Astrocyte (in vitro differentiated cells and primary cell): ENCODE measurements at places on chromosomes 1 and 21. TPM values are rescaled to one million over a fixed set of nuclear protein-coding genes. Genes with fewer than 3 reads are reported as not detected.

DNA sequence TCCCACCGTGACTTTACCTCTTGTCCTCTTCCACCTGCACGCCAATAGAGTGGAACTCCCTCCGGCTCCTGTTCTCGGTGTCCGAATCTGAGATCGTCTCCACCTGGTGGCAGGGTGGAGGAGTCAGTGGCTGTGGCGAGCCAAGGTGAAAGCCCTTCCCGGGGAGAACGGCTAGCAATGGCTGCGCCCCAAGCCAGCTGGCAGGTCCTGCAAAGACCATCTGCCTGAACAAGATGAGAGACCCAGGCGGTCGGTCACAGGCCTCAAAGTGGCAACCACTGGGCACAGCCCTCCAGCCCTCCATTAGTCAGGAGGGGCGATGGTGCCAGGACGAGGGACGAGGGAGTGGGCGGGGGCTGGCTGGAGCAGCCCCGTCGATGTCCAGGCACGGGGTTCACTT is 25.4 kb upstream of the SMIM12 start:
- peaks cover 28% of the 10 kb centered on the region for H3K27me3 ChIP-seq
- H3K4me1 ChIP-seq = no peaks in the 10 kb centered on the region
- H3K4me3 ChIP-seq = no peak overlapping the region
- DNase-seq = no peak
- H3K36me3 ChIP-seq = no peaks in the 10 kb centered on the region

SLC45A3 gene
- 6.8 and 7.1 TPM in 2 replicates for total RNA-seq

GRCh38 chr1:173356191-173356762 is 120.9 kb upstream of the PRDX6 start:
- H3K36me3 ChIP-seq = no peaks in the 10 kb centered on the region
- H3K27me3 ChIP-seq = no peaks in the 10 kb centered on the region
- peak; percentile 86 for DNase-seq
- no peak overlapping the region for H3K4me3 ChIP-seq
- no peaks in the 10 kb centered on the region for H3K4me1 ChIP-seq

LCE1F gene
- total RNA-seq = not detected in 2 replicates

GRCh38 chr1:24713736-24714135 is 31.5 kb upstream of the CLIC4 start:
- no peaks in the 10 kb centered on the region for H3K27me3 ChIP-seq
- H3K4me3 ChIP-seq = no peak overlapping the region
- H3K4me1 ChIP-seq = peaks cover 32% of the 10 kb centered on the region
- H3K36me3 ChIP-seq = no peaks in the 10 kb centered on the region

AIDA gene
- 86.2 and 86.5 TPM in 2 replicates for total RNA-seq

BCAR3 gene
- total RNA-seq = 30.0 and 31.1 TPM in 2 replicates

BEST4 gene
- 0.26 TPM in 1 of 2 replicates, not detected in the other for total RNA-seq

ESPN gene
- total RNA-seq = 0.66 and 0.96 TPM in 2 replicates

DNA sequence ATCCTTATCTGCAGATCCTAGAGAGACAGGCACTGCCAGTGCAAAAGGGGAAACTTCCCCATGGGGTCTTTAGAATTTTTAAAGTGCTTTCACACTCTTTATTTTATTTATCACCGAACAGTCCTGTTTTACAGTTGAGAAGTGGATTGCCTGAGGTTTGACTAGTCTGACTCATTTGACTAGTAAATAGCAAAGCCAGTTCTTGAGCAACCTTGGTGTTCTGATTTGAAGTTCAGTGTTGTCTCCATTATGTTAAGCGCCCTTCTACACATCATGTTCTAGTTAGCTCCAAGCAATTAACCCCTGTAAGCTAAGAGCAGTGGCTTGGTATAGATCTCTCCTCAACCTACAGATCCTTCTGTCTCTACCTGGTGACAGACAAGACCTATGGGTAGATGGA is 262.9 kb downstream of the CACNA1E start:
- no peaks in the 10 kb centered on the region for H3K27me3 ChIP-seq
- H3K4me1 ChIP-seq = no peaks in the 10 kb centered on the region
- H3K36me3 ChIP-seq = no peaks in the 10 kb centered on the region
- no peak overlapping the region for H3K4me3 ChIP-seq
- DNase-seq = no peak
- H3K27ac ChIP-seq = no peak overlapping the region

DNA sequence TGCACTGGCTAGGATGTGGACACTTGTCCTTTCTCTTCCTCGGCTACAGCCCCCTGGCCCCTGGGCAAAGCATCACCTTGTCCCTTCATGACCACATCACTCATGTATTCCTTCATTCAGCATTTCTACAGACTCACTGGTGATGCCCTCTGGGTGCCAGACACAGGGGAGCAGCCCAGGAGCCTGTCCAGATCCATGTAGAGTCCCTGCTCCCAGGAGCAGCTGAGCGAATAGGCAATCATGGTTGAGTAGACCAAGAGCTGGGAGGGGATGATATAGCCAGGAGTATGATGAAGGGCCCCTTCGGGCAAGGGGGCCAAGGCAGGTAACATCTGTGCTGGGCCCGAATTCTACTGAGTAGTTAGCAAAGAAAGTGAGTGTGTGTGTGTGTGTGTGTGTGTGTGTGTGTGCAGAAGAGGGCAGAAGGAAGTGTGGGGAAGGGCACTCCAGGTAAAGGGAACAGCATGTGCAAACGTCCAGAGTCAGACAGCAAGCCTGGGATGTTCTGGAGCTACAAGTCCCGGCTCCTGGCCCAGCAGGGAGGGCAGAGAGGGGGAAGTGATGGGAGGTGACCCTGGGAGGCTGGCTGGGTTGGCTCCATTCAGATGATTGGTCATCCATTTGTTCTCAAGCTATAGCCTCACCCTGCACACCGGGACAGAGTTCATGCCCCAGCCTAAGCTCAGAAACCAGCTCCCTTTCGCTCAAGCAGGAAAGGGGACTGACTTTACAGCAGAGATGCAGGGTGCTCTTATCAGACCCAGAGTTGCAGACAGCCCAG is 21.0 kb upstream of the PIK3CD start:
- H3K4me3 ChIP-seq = no peak overlapping the region
- H3K4me1 ChIP-seq = peaks cover 5% of the 10 kb centered on the region
- no peak overlapping the region for H3K27ac ChIP-seq
- no peak for DNase-seq
- no peaks in the 10 kb centered on the region for H3K36me3 ChIP-seq
- no peaks in the 10 kb centered on the region for H3K27me3 ChIP-seq

GRCh38 chr21:38628349-38628748 is 130.1 kb upstream of the ERG start:
- H3K36me3 ChIP-seq = no peaks in the 10 kb centered on the region
- no peak overlapping the region for H3K27ac ChIP-seq
- H3K4me1 ChIP-seq = peaks cover 4% of the 10 kb centered on the region

HENMT1 gene
- total RNA-seq = 2.2 and 2.5 TPM in 2 replicates

GRCh38 chr1:161137881-161138280 is 5.4 kb upstream of the DEDD start:
- no peaks in the 10 kb centered on the region for H3K27me3 ChIP-seq
- no peaks in the 10 kb centered on the region for H3K36me3 ChIP-seq
- no peaks in the 10 kb centered on the region for H3K4me1 ChIP-seq
- no peak overlapping the region for H3K4me3 ChIP-seq

DNA sequence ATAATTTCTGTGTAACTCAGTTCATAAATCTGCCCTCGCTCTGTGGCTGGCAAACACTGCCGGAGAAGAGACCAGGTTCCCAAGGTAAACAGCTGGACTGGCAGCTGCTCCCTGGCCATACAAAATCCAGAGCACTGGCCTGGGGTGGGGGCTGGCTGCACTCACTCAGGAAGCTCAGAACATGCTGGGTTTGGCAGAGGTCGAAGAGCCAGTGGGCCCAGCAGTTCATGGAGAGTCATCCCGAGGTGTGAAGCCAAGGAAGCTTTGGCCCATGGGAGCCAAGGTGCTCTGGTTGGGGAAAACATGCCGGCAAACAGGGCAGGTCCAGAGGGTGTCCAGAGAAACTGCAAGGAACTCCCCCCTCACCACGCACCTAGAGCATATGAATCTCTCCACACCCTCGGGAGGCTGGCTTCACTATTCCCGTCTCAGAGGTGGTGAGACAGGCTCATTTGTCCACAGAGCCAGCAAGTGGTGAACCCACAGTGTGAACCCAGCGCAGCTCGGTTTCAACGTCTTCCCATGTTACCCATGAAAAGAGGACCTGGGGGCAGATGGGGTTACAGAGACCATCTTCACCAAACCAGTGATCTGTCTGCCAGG is 102.4 kb downstream of the DMRTB1 start:
- no peak overlapping the region for H3K27ac ChIP-seq
- no peaks in the 10 kb centered on the region for H3K27me3 ChIP-seq
- DNase-seq = no peak
- no peak overlapping the region for H3K4me3 ChIP-seq

ADAMTS4 gene
- total RNA-seq = 2.7 and 5.1 TPM in 2 replicates

DNA sequence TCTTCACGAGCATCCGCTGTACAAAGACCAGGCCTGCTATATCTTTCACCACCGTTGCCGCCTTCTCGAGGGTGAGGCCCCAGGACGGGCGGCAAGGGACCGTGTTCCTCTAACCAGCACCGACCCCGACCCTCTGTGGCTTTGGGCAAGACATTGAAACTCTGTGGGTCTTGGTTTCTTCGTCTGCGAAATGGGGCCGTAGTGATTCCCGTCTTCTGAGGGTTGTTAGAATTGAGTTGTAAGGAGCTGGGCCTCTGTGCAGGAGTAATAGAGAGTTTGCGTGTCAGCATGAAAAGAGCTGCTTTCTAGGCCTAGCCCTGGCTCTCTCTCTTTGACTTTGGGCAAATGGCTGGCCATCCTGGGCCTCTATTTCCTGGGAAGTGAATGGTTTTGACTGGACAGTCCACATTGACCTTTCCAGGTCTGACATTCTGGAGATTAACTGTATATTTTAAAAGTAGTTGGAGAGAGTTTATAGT is 591 bp downstream of the MRPL37 start:
- DNase-seq = no peak
- H3K36me3 ChIP-seq = peaks cover 11% of the 10 kb centered on the region
- H3K4me1 ChIP-seq = peaks cover 19% of the 10 kb centered on the region
- H3K4me3 ChIP-seq = peak overlapping the region; percentile 87

ADGRL2 gene
- total RNA-seq = 103 and 126 TPM in 2 replicates

MROH9 gene
- not detected in 2 replicates for total RNA-seq

- no peak for DNase-seq
- no peaks in the 10 kb centered on the region for H3K27me3 ChIP-seq
- H3K27ac ChIP-seq = no peak overlapping the region
- H3K36me3 ChIP-seq = peaks cover 12% of the 10 kb centered on the region
Observed at GRCh38 chr1:158026651-158027050, 33.2 kb downstream of the KIRREL1 start.

- no peaks in the 10 kb centered on the region for H3K4me1 ChIP-seq
- H3K36me3 ChIP-seq = no peaks in the 10 kb centered on the region
- H3K27ac ChIP-seq = no peak overlapping the region
- no peak for DNase-seq
- H3K4me3 ChIP-seq = no peak overlapping the region
- no peaks in the 10 kb centered on the region for H3K27me3 ChIP-seq
Observed at GRCh38 chr1:198556971-198557370, 16.5 kb upstream of the ATP6V1G3 start.

GRCh38 chr1:207191776-207192175 is 87.7 kb downstream of the C4BPA start:
- H3K36me3 ChIP-seq = no peaks in the 10 kb centered on the region
- H3K27ac ChIP-seq = no peak overlapping the region
- DNase-seq = no peak
- no peaks in the 10 kb centered on the region for H3K27me3 ChIP-seq

GRCh38 chr1:227949341-227949921 is 1.7 kb upstream of the WNT9A start:
- peaks cover 18% of the 10 kb centered on the region for H3K4me1 ChIP-seq
- DNase-seq = no peak
- H3K36me3 ChIP-seq = no peaks in the 10 kb centered on the region
- no peaks in the 10 kb centered on the region for H3K27me3 ChIP-seq
- H3K4me3 ChIP-seq = no peak overlapping the region

DNA sequence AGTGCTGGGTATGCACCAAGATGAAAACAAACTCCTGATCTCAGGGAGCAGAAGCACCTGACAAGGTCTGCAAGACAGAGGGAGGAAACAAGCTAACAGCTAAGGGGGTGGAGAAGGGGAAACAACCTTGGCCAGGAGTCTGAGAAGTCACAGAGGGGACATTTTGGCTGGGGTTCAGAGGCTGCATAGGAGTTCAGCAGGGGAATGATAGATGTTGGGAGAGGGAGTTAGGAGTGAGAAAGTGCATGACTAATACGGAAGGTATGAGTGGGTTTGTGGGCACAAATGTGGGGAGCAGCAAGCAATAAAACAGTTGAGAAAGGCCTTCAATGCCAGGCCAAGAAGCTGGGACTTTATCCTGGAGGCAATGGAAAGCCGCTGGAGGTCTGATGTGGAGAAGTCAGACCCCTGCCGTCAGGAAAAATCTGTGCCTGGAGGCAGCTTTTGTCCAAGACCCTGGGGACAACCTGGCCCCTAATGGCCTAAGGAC is 16.4 kb downstream of the EPHA2 start:
- peaks cover 49% of the 10 kb centered on the region for H3K36me3 ChIP-seq
- peak; percentile 94 for DNase-seq
- peak overlapping the region; percentile 74 for H3K27ac ChIP-seq

FAM78B gene
- 0.20 and 0.67 TPM in 2 replicates for total RNA-seq
